ENCODE measurements at places on chromosomes 2 and 18. TPM values are rescaled to one million over a fixed set of nuclear protein-coding genes. Genes with fewer than 3 reads are reported as not detected.

DNA sequence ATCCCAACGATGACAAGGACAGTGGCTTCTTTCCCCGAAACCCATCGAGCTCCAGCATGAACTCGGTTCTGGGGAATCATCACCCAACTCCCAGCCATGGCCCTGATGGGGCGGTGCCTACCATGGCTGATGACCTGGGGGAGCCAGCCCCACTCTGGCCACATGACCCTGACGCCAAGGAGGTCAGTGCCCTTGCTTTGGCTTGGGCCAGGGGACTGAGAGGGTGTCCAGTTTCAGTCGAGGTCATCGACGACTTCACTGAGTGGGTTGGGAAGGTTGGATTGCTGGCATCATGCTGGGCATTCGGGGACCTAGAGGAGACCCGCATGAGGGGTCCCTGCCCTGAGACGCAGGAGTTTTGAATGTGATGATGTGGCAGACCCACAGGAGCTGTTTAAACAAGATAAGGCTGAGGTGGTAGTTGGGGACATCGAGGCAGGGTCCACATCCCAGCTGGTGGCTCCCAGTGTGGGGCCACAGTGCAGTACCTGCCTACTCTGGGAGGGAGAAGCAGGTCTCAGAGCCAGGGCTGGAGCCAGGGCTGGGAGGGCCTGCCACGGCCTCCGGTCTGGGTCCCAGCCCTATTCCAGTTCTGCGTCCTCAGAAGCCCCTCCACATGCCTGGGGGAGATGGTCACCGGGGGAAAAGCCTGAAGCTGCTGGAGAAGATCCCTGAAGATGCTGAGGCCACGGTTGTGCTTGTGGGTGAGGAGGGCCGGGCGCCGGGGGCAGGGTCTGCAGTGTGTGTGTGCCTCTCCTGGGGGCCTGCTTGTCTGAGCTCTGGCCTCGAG is 6.0 kb downstream of the SLC4A3 start:
- DNase-seq = no peak

- no peak for DNase-seq
These were observed 164.6 kb downstream of the GULP1 start for GRCh38 chr2:188456114-188456909.

- no peak for DNase-seq
These were observed 44.7 kb downstream of the MC5R start for GRCh38 chr18:13868501-13869271.

DNA sequence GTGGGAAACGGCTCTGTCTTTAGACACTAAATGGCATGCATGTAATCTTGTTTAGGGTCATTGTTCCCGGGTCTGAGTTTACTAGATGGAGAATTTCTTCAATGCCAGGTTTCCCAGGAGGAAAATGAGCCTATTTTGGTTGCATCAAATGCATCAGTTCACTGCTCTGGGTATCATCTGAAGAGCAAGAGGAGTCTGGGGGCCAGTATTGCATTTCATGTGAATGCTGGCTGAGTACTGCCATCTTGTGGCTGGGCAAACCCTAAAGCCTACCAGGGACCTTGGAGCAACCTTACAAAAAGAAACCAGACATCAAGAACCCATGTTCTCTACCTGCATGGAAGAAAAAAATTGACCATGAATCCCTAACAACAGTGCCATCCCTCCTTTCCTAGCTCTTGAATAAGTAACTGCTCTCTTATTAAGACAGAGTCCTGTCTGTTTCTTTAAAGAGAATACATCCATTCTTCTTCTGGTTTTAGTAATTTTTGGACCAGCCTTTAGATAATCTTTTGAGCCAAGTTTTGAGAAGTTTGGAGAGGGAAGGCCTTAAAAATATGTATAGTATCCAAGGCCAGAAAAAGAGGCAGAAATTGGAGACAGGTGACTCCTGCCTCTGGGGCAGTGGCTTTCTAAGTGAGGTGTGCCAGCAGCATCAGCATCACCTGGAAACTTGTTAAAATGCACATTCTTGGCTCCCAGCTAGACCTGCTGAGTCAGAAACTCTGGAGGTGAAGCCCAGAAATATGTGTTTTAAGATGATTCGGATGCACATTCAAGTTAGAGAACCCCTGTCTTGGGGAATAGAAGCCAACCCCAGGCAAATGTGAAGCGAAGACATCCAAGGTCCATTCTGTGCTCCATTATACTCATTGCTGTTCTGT is 261.0 kb upstream of the CXCR4 start:
- peak; percentile 62 for DNase-seq

GRCh38 chr2:142682528-142682927 is 194.9 kb upstream of the KYNU start:
- no peak for DNase-seq

DNA sequence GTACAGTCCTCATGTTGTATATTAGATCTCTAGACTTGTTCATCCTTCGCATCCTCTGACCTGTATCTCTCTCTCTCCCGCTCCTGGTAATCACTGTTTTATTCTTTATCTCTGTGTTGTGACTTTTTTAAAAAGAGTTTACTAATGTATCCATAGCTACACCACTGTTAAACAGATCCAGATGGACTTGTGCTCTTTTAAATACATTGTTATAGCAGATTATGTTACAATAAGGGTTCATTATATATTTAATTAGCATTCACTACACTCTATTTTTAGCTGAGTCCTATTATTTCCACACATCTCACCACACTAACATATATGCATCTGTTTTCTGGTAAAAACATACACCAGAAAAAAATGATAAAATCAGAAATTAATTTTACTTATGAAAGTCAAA is 90.5 kb downstream of the RBM43 start:
- DNase-seq = peak; percentile 52

NOTO gene
- not detected for total RNA-seq

DNA sequence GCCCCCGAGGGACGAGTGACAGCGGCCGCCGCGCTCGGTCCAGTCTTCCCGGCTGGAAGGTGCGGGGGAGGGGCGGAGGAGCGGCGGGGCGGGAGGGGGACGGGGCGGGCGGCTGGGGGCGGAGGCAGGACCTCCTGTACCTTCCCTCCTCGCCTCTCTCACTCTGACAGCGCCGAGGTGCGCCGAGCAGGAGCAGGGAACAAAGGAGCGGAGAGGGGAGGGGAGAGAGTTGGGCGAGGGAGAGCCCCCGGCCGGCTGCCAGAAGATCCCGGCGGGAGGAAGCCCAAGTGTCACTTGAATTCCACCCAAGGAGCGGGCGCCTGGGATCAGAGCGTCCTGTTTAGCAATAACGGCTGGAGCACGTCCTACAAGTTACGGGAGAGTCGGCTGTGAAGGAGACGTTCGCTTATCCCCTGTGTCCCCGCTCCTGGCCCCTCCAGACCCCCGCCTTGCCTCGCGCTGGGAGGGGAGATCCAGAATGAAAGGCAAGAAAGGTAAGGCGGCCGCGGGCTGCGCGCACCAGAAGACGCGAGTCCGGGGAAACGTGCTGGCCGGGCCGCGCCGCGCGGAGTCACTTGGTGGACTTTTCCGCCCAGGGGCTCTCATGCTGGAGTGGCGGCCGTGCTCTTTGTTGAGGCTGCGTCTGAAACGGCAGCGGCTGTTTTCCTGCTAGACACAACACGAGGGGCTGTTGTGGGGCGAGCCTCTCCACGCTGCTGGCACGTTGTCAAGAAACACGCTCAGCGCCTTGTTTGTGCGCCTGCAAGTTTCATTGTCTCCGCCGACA is at the start of gene TGIF1:
Gene TGIF1 (plus strand): TSS at position 161 of the 787 bp plus-strand sequence. CDS start 318 bp downstream, at position 479.
- peak; percentile 93 for DNase-seq

DNA sequence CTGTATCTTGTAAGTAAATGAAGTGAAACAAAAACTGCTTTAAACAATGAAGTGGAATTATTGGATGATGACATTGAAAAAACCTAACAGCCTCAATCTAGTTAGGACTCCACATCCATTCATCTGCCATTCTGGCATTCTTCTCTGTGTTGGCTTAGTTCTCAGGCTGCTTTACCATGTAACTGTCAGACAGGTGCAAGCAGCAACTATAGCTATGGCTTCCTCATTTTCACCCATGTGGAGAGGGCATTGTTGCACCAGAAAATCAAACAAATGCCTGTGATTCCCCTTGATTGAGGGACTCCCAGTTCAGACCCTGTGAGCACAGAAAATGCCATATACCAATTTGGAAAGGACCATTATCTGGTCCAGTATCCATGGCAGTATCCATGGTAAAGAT is 129.5 kb upstream of the NYAP2 start:
- DNase-seq = no peak

- peak; percentile 77 for DNase-seq
These were observed 57.9 kb downstream of the ARHGEF33 start for GRCh38 chr2:38947241-38948239.

DNA sequence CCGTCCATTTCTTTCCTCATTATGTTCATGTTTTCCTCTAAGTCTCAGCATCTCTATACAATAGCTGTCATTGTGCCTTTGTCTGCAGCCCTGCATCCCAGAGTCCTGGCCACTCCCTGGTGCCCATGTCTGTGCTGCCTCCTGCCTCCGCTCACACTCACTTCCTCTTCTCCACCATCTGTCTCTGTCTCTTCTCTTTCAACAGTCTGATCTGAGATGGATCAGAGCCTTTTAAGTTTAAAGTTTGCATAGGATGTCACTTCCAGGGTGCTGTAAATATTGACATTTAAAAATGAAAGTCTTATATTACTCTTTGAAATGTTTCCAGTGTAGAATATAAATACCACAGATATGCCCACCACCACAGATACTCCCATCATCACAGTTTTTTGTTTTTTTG is 42.7 kb downstream of the UBE2F start:
- DNase-seq = no peak

FOXI3 gene
- not detected for total RNA-seq

VIL1 gene
- total RNA-seq = not detected

TBC1D8 gene
- total RNA-seq = 21.5 TPM

DNA sequence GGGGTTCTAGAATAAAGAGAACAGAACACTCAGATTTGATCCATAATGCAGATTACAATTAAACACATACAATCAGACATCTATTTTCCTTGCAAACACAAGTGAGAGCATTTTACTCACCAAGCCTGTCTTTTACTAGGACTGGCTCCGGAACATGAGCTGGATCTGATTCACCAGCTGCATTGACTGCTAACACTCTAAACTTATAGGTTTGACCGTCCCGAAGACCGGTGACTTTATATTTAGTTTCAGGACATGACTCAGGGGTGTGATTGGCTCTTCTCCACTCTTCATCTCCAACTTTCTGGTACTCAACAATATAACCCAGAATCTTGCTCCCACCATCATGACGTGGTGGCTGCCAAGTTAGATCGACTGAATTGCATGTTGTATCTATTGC is 112.4 kb downstream of the PLEKHA3 start:
- DNase-seq = no peak

DNA sequence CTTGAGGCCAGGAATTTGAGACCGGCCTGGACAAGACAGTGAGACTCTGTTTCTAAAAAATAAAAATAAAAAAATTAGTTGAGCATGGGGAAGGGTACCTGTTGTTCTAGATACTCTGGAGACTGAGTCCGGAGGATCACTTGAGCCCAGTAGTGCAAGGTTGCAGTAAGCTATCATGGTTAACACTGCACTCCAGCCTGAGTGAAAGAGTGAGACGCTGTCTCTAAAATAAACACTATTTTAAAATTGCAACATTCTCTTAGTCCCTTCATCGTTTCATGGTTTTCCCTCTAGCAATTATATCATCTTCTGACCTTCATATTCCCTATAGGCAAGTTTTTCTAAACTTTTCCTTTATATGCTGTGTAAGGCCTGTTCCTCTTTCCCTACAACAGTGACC is 248.5 kb downstream of the VAPA start:
- no peak for DNase-seq

ALPP gene
- total RNA-seq = 0.09 TPM

PSMG2 gene
- 61.0 TPM for total RNA-seq

ATP6V1C2 gene
- 1.1 TPM for total RNA-seq

ACMSD gene
- total RNA-seq = not detected

DNA sequence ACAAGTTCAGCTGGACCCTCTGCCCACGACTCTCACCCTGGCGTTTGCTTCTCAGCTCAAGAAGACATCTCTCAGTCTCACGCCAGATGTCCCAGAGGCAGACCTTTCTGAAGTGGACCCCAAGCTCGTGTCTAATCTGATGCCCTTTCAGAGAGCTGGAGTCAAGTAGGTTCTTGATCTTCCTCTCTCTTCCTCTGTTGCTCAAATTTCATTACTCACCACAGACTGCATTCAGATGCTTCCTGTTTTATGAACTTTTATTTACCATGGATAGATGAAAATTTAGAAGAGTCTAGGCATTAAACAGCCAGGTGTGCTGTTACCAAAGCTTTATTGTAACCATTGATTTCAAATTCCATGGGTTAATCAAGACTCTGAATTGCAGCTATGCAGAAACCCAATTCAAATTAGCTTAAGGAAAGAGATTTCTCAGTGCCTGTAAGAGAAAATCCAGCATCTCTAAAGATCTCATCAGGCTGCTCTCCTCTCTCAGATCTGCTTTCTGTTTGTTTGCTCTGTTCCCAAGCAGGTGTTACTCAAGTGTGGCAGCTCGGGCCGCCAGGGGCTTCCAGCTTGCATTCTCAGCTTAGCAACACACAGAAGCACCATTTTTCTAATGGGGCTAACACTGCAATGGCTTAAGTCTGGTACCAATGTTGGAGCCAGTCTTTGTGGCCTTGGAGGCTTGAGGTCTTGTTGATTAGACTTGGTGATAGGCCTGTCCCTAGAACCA is 16.5 kb downstream of the SMARCAL1 start:
- DNase-seq = no peak

GRCh38 chr2:216690456-216690852 is 4.9 kb downstream of the IGFBP5 start:
- peak; percentile 53 for DNase-seq

ITSN2 gene
- 18.3 TPM for total RNA-seq

DNA sequence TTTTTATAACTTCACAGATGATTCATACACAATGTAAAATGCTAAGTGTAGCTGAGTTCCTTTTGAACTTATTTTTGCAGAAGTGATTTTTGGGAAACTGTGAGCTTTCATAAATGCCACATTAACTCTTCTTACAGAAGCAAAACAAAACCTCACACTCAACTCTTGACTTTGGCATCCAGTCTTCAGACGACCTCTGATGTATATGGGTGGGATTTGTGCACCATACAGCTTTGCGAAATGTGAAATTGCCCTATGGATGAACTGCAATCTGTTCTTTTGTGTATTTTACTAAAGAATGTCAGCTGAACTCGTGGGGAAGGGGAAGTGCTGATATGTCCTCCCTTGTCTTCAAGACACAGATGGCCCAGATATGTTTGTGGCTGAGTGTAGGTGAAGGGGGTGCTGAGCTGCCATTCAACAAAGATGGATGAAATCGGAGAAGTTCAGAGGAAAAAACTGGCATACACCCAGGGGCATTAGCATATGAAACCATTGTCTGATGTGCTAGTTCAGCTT is 218.3 kb downstream of the PTGR3 start:
- DNase-seq = peak; percentile 37

FTCDNL1 gene
- 2.6 TPM for total RNA-seq

All from muscle of leg (tissue), 16 donors.